ENCODE measurements at places on chromosomes 12 and 14.

GRCh38 chr12:29012673-29013072, 136.4 kb upstream of the FAR2 start:
- ATAC-seq = no peak

DNA sequence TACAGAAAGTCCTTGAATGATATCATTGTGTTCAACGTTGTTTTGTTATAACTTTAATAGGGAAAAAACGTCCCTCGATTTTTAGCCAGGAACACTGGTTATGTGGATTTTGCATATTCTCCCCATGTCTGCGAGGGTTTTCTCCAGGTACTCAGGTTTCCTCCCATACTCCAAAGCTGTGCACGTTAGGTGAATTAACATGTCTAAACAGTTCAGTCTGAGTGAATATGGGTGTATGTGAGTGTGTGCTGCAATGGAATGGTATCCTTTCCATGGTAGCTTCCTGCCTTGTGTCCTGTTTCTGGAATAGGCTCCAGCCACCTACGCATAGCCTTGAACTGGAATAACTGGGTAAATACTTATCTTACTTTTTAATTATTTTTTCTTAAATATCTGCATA, 810.8 kb upstream of the ATXN7L3B start:
- ATAC-seq = no peak

GRCh38 chr14:94925416-94926173, 155.7 kb upstream of the GSC start:
- peak; percentile 22 for ATAC-seq

DNA sequence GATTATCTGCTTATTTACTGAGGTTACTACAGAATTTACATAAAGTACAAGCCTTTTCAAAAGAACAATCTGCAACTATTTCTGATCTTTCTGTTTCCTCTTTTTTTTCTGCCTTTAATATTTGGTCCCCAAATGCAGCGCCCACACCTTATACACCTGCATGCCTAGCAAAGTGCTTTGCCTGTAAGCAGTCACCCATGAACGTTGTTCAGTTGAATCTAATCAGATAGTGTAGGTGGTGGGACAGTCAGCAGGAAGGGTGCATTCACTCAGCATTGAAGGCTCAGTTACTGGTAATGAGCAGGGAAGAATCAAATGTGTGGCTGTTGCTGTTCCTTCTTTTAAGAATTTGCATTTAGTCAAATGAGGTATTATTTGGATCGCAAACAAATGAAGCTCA, 108.4 kb downstream of the GPR135 start:
- ATAC-seq = peak; percentile 98

GRCh38 chr12:61220337-61220736, 1039.9 kb upstream of the USP15 start:
- no peak for ATAC-seq

- no peak for ATAC-seq
Measured at GRCh38 chr14:33938131-33938949, 12.5 kb downstream of the EGLN3 start.

GRCh38 chr14:92555465-92556111, 42.0 kb downstream of the RIN3 start:
- ATAC-seq = no peak

- ATAC-seq = no peak
Measured at GRCh38 chr12:112285600-112286401, 96.4 kb downstream of the HECTD4 start.

GRCh38 chr12:70695361-70696023, 58.3 kb upstream of the PTPRB start:
- no peak for ATAC-seq

DNA sequence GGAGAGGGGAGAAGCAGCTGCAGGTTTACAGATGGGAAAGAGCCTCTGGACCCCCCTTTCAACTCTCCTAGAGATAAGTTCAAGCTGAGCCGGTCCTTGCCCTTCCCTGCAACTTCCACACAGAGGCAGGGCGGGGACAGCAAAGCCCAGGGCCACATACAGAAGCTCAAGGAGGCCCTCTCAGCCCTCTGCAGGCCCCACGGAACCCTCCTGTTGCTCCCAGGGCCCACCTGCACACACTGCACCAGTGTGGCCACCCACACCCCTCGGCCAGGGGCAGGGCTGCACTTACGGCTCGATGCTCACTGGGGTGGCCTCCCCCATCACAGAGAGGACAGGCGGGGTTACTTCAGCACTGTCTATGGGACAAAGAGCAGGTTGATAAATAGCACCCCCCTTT, 13.0 kb upstream of the PNMA1 start:
- no peak for ATAC-seq

- ATAC-seq = peak; percentile 62
Measured at GRCh38 chr14:52241087-52241793, 26.3 kb upstream of the PTGDR start.

- no peak for ATAC-seq
Measured at GRCh38 chr12:64082116-64082515, 140.0 kb downstream of the KICS2 start.

DNA sequence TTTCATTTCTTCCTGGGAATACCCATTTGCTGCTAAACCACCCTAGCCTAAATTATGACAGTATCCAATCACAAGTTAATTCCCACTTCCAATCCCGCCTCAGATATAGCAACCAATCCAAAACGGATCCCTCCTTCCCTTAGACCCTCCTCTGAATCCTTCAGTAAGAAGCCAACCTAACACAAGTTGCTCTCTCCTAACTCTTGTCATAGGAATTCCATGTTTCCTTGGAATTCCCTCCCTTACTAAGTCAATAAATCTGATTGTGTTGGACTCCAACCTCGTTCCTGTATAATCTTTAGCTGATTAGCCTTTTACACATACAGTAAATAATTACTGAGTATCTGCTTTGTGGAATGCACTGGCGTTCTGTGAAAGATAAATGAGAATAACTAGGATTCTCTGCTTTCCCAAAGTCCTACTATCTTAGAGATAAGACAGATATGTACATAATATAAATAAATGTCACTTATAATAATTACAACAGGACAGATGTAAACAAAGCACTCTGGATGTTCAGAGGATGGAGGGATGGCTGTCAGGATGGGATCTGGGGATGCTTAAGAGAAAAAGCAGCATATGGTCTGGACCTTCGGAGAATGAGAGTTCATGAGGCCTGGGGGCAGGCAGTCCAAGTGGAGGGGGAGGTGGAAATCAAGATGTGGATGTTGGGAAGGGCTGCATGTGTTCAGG, 185.8 kb upstream of the SOX5 start:
- no peak for ATAC-seq

DNA sequence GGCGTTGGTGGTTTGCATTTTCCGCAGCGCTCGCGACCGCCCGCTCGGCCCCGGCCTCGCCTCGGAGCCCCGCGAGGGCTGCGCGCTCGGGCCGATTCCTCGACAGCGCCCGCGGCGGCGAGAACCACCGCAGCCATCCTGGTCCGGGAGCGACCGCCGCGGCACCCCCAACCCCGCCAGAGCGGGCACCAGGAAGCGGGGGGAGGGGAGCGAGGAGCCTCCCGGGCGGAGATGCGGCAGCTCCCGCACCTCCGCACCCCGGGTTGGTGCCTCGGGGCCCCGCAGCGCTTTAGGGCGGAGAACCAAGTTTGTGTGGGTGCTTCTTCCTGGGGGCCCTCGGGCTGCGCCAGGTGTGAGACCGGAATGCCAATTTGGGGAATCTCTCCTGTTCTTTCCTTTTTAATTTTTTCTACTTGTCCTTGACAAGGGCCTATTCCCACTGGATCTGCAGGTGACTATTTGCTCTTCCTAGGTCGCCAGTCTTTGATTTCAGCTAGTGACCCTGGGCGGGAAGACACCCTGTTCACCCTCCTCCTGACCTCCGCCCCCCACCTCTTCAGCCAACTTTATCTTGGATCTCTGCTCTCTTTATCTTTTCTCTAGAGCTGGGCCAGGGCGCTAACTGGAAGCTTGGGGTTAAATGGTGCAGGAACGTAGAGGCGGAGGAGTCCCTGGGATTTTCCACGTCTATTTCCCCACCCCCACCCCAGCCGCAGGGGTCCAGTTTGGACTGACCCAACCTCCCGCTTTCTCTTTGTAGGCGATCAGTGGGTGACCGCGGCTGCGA, at the start of gene SOCS2:
SOCS2 (plus strand) TSS at position 751 of the 787 bp plus-strand sequence. CDS start 223 bp downstream, outside the sequence.
- no peak for ATAC-seq

- peak; percentile 67 for ATAC-seq
Measured at GRCh38 chr14:72855913-72856312, 38.0 kb downstream of the DPF3 start.

- ATAC-seq = no peak
Measured at GRCh38 chr12:117036547-117036946, 62.7 kb downstream of the TESC start.

DNA sequence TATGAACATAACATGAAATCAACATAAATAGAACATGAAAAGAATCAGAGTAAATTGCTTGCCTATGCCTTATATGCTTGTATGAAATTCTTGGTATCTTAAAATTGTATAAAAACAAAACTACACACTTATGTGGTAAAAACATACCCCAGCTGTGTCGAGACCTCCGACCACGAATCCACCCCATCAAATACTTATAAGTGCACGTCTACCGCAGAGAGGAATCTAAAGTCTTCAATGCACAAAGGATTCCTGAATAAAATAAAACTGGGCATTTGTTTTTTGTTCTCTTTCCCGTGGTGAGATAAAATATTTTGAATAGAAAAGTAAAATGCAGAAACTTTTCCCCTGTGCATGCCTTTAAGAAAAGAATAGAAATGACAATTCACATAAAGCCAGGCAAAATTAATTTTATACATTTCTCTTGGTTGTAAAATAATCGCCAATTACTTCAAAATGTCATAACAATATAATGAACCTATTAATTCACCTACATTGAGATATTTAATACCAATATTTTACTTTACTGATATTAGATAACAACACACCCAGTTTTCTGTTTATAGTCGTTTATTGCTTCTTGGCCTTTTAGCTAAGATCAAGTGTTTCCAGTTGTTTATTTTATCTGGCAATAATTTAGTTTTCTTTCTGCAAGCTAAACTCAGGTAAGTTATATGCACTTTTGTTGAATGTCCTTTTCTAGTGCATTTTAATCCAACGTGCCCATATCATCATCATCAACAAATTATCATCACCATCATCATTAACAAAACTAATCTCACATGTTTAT, 1.0 kb downstream of the KLRK1 start:
- ATAC-seq = no peak

GRCh38 chr14:42224053-42224888, 617.6 kb downstream of the LRFN5 start:
- no peak for ATAC-seq

DNA sequence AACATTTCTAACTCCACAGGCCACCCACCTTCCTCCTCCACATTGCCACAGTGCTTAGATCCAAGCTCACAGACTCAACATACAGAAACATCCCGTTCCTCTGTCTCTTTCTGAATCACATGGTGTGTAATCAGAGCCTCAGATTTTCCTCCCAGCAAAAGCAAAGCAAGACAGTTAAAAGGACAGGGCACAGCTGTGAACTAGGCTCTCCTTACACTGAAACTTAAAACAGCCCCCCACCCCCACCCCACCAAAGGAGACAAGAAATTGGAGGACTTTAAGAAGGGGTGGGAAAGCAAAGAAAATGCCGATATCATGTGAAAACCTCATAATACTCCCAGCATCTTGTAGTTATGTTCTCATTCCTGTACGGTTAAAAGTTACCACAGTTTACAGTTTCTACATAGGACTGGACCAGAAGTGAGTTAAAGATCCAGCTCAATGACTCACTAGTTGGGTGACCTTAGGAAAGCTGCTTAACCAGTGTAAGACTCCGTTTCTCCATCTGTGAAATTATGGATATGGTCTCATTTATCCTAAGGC, 4.8 kb downstream of the YBX3 start:
- ATAC-seq = no peak

DNA sequence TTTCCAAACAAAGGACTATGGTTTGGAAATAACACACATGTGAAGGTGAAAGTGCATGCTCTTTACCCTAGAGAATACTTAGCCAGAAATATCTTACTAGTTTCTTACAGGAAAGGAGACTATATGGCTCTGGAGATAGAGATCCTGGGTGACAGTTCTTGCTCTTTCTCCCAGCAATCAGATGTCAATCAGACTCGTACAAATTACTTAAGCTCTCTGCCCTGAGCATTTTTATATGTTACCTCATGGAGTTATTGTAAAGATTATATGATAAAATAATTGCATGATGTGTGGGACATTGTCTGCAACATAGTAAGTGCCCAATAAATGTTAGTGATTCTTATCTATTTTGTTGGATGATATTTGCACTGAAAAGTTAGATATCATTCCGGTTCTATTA, 76.8 kb downstream of the FAR2 start:
- ATAC-seq = no peak

GRCh38 chr12:81558031-81558430, 201.1 kb downstream of the PPFIA2 start:
- no peak for ATAC-seq

- ATAC-seq = no peak
Measured at GRCh38 chr12:27747111-27747820, 32.8 kb upstream of the KLHL42 start.

DNA sequence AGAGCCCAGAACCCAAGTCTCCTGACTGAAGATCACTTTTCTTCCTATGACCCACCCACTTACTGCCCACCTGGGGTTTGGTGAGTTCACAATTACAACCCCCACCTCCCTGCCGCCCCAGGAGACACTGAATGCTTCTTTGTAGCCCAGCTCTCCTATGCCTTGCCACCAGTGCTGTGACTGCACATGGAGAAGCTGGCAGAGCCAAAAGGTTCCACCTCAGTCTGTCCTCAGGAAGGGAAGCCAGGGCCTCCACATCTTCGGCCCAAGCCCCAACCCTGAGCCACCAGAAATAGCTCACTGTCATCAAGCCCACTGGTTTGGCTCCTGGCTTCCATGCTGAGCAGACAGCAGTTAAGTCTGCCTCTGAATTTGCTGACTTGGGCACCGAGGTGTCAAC, 25.6 kb downstream of the OTUB2 start:
- no peak for ATAC-seq

DNA sequence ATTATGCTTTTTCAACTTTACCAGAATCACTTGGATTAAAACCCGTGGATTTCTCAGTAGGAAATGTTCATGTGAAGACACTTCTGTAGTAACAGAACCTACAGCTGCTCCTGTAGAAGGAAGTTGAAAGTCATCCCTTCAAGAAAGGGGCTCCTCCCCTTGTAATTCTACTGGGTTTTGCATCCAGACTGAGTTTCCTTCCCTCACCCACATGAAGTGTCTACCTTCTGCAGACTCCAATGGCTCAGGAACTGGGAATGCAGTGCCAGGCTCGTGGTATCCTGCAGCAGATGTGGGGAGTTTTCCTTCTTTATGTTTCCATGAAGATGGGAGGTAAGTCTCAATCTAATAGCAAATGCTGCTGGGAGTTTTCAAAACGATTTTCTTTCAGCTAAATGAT, 7.9 kb upstream of the OR10G2 start:
- no peak for ATAC-seq

- no peak for ATAC-seq
Measured at GRCh38 chr12:127722611-127723010, 544.4 kb upstream of the TMEM132C start.

DNA sequence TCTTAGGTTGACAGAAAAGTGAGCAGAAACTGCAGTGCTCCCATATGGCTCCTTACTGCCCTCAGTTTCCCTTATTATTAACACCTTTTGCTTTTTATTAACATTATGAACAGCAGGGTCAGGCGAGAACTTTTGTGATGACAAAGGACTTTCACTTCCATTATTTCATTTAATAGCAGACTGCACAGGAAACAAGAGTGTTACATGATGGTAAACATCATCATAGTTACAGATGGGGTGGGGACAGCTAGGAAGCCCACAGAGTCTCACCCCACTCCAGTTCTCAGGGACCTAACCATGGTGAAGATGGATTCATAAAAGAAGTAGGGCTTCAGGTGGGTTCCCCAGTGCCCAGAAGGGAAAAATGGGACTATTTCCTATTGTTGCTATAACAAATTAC, 110.1 kb upstream of the PELI2 start:
- ATAC-seq = no peak

Data from stimulated activated memory B cell treated with anti-CD40 and anti-IgM and Interleukin-4, amounts not matched to agents 10 μg/mL and 1 μg/mL and 100 μg/mL, for 72 hours (primary cell).